Ascending aorta (tissue), 2 donors: ENCODE measurements at places on chromosomes 11 and 22. TPM values are rescaled to one million over a fixed set of nuclear protein-coding genes. Genes with fewer than 3 reads are reported as not detected.

The C11orf91 gene
- not detected for total RNA-seq

The GRAMD1B gene
- total RNA-seq = 1.4 TPM

The ADAMTS15 gene
- 20.4 TPM for total RNA-seq

DNA sequence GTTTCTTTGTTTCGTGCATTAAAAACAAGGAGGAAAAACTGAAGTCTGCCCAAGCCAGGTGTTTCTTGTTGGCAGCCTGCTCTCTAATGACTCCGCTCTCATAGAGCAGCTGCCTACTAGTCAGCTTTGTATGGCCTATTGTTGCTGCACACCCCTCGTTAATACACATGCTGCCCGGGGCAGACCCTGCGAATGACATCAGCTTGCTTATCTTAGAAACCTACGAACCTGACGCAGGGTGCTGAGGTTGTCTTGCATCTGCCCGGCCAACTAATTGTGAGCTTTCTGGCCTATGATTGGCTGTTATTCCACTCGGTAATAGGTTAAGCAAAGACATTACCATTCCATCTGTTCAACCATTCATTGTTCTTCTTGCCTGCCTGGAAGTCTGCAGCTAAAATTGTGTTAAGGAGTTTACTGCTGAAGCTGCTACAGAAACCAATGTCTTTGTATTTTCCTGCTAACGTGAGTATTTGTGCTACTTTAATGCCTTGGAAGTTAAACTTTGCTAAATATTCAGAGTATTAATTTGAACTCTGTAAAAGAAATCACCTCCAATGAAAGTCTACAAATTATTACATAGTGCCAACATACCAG is 37.5 kb downstream of the ZC3H12C start:
- no peak overlapping the region for H3K27ac ChIP-seq
- no peaks in the 10 kb centered on the region for H3K27me3 ChIP-seq
- H3K4me3 ChIP-seq = no peak overlapping the region
- H3K36me3 ChIP-seq = no peaks in the 10 kb centered on the region

- no peak overlapping the region for H3K27ac ChIP-seq
- H3K36me3 ChIP-seq = no peaks in the 10 kb centered on the region
Measured at GRCh38 chr11:40161854-40162410, 1297.5 kb downstream of the LRRC4C start.

GRCh38 chr11:80595011-80595410 is 1154.2 kb upstream of the TENM4 start:
- H3K4me3 ChIP-seq = no peak overlapping the region
- no peak for DNase-seq
- H3K4me1 ChIP-seq = no peaks in the 10 kb centered on the region
- no peak overlapping the region for H3K27ac ChIP-seq
- H3K27me3 ChIP-seq = no peaks in the 10 kb centered on the region
- H3K36me3 ChIP-seq = no peaks in the 10 kb centered on the region

- peaks cover 16% of the 10 kb centered on the region for H3K4me1 ChIP-seq
- H3K36me3 ChIP-seq = peaks cover 5% of the 10 kb centered on the region
- peak overlapping the region; percentile 13 for H3K27ac ChIP-seq
- no peaks in the 10 kb centered on the region for H3K27me3 ChIP-seq
- DNase-seq = no peak
- peak overlapping the region; percentile 100 for H3K4me3 ChIP-seq
Measured at GRCh38 chr22:28802595-28803123, 2.3 kb upstream of the XBP1 start.

- DNase-seq = no peak
- H3K36me3 ChIP-seq = no peaks in the 10 kb centered on the region
- peak overlapping the region; percentile 100 for H3K4me3 ChIP-seq
- no peaks in the 10 kb centered on the region for H3K27me3 ChIP-seq
Measured at GRCh38 chr11:113876074-113876797, 864 bp upstream of the USP28 start.

- peaks cover 12% of the 10 kb centered on the region for H3K36me3 ChIP-seq
- no peak overlapping the region for H3K27ac ChIP-seq
- H3K4me1 ChIP-seq = peaks cover 30% of the 10 kb centered on the region
Measured at GRCh38 chr11:63843041-63843440, 4.1 kb downstream of the MARK2 start.

DNA sequence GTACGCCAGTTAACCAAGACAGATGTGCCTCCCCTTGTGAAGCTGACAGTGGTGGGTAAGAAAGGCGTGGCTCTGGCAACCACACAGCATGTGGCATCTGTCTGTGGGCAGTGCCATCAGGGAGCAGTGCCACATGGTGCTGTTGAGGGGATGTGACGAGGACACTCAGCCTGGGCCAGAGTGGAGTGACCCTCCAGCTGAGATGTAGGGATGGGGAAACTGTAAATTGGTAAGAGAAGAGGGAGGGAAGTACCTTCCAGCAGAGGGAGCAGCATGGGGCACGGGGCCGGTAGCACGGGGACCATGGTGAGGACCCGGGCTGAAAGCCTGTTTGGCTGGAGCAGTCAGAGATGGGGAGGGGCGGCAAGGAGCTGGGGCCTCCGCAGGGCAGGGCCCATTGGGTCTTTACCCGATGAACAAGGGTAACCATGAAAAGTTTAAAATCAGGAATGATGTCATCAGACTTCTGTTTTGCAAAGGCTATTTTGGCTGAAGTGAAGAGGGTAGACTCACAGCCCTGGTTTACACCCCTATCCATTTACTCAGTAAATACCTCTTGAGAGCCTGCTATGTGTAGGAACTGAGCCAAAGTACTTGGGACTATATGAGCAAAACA is 10.4 kb downstream of the TMPRSS6 start:
- no peak for DNase-seq
- H3K27ac ChIP-seq = no peak overlapping the region
- no peaks in the 10 kb centered on the region for H3K36me3 ChIP-seq
- no peak overlapping the region for H3K4me3 ChIP-seq
- peaks cover 4% of the 10 kb centered on the region for H3K27me3 ChIP-seq
- H3K4me1 ChIP-seq = no peaks in the 10 kb centered on the region

- no peak for DNase-seq
- no peaks in the 10 kb centered on the region for H3K27me3 ChIP-seq
- H3K4me1 ChIP-seq = no peaks in the 10 kb centered on the region
- H3K27ac ChIP-seq = no peak overlapping the region
- H3K4me3 ChIP-seq = no peak overlapping the region
Measured at GRCh38 chr22:17743661-17744411, 30.4 kb downstream of the BID start.
